ENCODE measurements at places on chromosomes 4 and X. TPM values are rescaled to one million over a fixed set of nuclear protein-coding genes. Genes with fewer than 3 reads are reported as not detected.
A peak's percentile ranks its signal among the peaks of the same experiment; 100 is the strongest.

GRCh38 chrX:46040001-46040400 lies 505.2 kb downstream of the ZNF674 start:
- no peaks in the 10 kb centered on the region for H3K4me1 ChIP-seq
- H3K27me3 ChIP-seq, result no peaks in the 10 kb centered on the region
- no peak for DNase-seq

- no peak for DNase-seq
- peaks cover 10% of the 10 kb centered on the region for H3K4me1 ChIP-seq
- H3K27ac ChIP-seq, result no peak overlapping the region
- no peaks in the 10 kb centered on the region for H3K27me3 ChIP-seq
- no peak overlapping the region for H3K4me3 ChIP-seq
- H3K36me3 ChIP-seq, result no peaks in the 10 kb centered on the region
These were observed 1.1 kb downstream of the PLAC8 start for GRCh38 chr4:83113429-83113786.

DNA sequence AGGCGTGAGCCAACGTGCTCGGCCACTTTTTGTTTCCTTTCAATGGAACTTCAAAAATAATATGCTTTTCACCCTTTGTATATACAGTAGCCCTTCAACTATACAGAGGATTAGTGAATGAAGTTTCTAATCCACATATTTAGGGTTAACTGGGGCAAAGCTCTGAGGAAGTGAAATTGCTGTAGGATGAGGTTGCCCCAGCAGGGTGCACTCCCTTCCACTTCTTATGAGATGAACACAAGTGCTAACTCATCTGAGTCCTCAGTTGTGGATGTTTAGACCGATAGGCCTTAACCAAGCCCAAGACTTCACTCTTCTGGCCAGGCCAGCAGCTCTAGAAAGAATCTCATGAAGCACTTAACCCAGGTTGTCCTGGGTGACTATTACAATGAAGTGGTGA lies 29.1 kb upstream of the CT55 start:
- no peak overlapping the region for H3K27ac ChIP-seq
- H3K27me3 ChIP-seq, result no peaks in the 10 kb centered on the region
- no peaks in the 10 kb centered on the region for H3K36me3 ChIP-seq
- H3K4me1 ChIP-seq, result no peaks in the 10 kb centered on the region

DNA sequence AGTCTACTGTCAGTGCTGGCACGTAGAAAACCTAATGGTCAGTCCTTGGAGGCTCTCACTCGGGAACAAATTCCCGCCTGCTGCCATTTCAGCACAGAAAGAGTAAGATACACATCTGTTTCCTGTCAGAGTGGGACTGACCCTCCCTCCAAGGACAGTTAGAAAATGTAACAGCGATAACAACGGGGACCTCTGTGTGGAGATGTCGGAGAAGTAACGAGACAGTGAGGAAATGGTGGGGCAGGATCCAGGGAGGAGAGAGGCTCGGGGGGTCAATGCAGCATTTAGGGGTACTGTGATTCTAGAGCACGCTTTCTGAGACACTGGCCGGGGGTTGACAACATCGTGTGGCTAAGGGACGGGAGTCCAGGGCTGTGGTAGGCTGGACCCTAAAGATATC lies 36.0 kb upstream of the SORCS2 start:
- DNase-seq, result no peak
- no peak overlapping the region for H3K27ac ChIP-seq
- H3K4me1 ChIP-seq, result peaks cover 12% of the 10 kb centered on the region
- peaks cover 13% of the 10 kb centered on the region for H3K27me3 ChIP-seq
- H3K4me3 ChIP-seq, result no peak overlapping the region

GRCh38 chrX:72048510-72049455 lies 82.9 kb downstream of the RTL5 start:
- H3K27ac ChIP-seq, result no peak overlapping the region
- no peak for DNase-seq
- H3K4me1 ChIP-seq, result peaks cover 22% of the 10 kb centered on the region
- H3K4me3 ChIP-seq, result no peak overlapping the region
- H3K27me3 ChIP-seq, result no peaks in the 10 kb centered on the region

- no peaks in the 10 kb centered on the region for H3K36me3 ChIP-seq
- no peak for DNase-seq
- no peak overlapping the region for H3K4me3 ChIP-seq
- no peaks in the 10 kb centered on the region for H3K4me1 ChIP-seq
These were observed 21.9 kb downstream of the L1CAM start for GRCh38 chrX:153864101-153864500.

Gene FAT1
- 590 TPM for total RNA-seq

Gene TIGD4
- 0.23 TPM for total RNA-seq

DNA sequence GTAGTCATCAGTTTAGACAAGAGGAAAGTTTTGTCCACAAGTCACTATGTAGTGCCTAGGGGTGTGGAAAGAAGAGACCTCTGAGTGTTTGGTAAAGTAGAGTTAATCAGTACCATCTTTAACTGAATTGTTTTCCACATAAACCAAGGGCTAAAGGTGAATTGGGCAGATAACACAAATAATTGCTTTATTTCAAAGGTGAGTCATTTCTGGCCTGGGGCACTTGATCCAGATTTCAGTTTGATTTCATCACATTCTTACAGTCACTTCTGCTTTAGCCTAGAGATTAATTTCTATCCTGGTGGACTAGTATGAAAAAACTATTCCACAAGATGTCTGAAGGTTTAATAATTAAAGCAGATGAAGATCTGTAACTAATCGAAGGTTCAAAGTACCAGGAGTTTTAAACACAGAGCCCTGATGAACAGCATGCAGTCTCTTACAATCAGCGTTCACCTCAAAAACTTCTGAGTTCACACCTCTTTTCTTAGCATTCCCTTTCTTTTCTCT lies 74.5 kb upstream of the BOD1L1 start:
- H3K4me3 ChIP-seq, result no peak overlapping the region
- no peak overlapping the region for H3K27ac ChIP-seq
- H3K36me3 ChIP-seq, result no peaks in the 10 kb centered on the region
- peak; percentile 45 for DNase-seq

DNA sequence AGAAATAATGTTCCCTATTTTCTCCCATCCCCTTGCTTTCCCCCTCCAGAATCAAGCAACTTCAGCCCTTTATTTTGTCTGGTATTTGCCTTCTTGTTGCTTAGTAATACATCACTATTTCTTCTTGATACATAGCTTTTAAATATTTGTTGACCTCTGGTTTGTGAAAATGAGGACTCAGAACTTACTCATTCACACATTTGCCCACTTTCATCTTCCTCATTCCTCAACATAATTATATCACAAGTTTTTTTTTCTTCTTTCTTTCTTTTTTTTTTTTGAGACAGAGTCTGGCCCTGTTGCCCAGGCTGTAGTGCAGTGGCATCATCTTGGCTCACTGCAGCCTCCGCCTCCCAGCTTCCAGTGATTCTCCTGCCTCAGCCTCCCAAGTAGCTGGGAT lies 28.9 kb upstream of the NDUFC1 start:
- H3K4me1 ChIP-seq, result no peaks in the 10 kb centered on the region
- no peaks in the 10 kb centered on the region for H3K27me3 ChIP-seq
- H3K27ac ChIP-seq, result no peak overlapping the region
- peak; percentile 38 for DNase-seq
- H3K36me3 ChIP-seq, result peaks cover 6% of the 10 kb centered on the region

Gene SH3RF1
- 20.8 TPM for total RNA-seq

DNA sequence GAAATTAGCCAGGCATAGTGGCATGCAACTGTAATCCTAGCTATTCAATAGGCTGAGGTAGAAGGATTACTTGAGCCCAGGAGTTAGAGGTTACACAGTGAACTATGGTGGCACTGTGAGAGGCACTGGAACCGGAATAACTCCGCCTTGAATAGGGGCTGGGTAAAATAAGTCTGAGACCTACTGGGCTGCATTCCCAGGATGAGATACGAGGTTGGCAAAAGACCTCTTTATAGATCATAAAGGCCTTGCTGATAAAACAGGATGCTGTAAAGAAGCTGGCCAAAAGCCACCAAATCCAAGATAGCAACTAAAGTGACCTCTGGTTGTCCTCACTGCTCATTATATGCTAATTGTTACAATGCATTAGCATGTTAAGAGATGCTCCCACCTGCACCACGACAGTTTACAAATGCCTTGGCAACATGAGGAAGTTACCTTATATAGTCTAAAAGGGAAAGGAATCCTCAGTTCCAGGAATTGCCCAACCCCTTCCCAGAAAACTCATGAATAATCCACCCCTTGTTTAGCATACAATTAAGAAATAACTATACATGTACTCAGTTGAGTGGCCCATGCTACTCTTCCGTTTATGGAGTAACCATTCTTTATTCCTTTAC lies 88.6 kb downstream of the CENPC start:
- no peaks in the 10 kb centered on the region for H3K4me1 ChIP-seq
- no peaks in the 10 kb centered on the region for H3K27me3 ChIP-seq
- DNase-seq, result no peak
- no peak overlapping the region for H3K27ac ChIP-seq

Gene GIMD1
- total RNA-seq, result not detected

Gene SYNPO2
- total RNA-seq, result 4.7 TPM

Gene VCX3A
- not detected for total RNA-seq

GRCh38 chrX:56729152-56729850 lies at the start of gene NBDY:
Gene NBDY (plus strand): TSS chrX:56729243. CDS start chrX:56729354, 111 bp downstream.
- no peaks in the 10 kb centered on the region for H3K27me3 ChIP-seq
- H3K36me3 ChIP-seq, result no peaks in the 10 kb centered on the region
- H3K27ac ChIP-seq, result peak within 1 kb of the TSS; percentile 77
- no peaks in the 10 kb centered on the region for H3K4me1 ChIP-seq
- DNase-seq, result peak; percentile 31
- peak within 1 kb of the TSS; percentile 87 for H3K4me3 ChIP-seq

DNA sequence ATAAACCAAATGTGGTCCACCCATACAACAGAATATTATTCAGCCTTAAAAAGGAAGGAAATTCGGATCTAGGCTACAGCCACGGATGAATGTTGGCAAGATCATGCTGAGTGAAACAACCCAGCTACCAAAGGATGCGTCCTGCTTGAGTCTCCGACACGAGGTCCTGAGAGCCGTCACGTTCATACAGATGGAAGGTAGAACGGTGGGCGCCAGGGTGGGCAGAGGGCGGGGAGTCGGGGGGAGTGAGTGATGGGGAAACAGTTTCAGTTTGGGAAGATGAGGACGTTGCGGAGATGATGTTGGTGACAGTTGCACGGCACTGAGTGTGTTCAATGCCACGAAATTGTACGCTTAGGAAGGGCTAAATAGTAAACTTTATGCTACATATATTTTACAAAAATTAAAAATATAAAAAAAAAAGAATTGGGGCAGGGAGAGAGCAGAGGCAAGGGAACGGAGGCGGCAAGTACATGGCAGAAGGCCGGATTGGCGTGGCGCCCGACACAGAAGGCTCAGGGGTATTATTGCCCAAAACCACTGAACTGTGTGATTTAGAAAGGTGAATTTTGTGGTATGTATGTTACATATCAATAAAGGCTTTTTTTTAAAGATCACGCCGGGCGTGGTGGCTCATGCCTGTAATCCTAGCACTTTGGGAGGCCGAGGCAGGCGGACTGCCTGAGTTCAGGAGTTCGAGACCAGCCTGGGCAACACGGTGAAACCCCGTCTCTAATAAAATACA lies 14.8 kb upstream of the MXD4 start:
- H3K27me3 ChIP-seq, result peaks cover 2% of the 10 kb centered on the region
- no peaks in the 10 kb centered on the region for H3K36me3 ChIP-seq
- H3K27ac ChIP-seq, result no peak overlapping the region
- no peaks in the 10 kb centered on the region for H3K4me1 ChIP-seq
- H3K4me3 ChIP-seq, result no peak overlapping the region
- no peak for DNase-seq

GRCh38 chr4:109046471-109047201 lies 255.8 kb downstream of the COL25A1 start:
- no peaks in the 10 kb centered on the region for H3K27me3 ChIP-seq
- H3K4me3 ChIP-seq, result no peak overlapping the region
- H3K27ac ChIP-seq, result no peak overlapping the region
- no peaks in the 10 kb centered on the region for H3K36me3 ChIP-seq

Gene AMBN
- total RNA-seq, result not detected

Gene TMEM144
- total RNA-seq, result 5.6 TPM

GRCh38 chrX:49838374-49838773 lies 9.3 kb downstream of the PAGE4 start:
- no peak overlapping the region for H3K27ac ChIP-seq
- no peaks in the 10 kb centered on the region for H3K4me1 ChIP-seq
- no peak overlapping the region for H3K4me3 ChIP-seq
- no peaks in the 10 kb centered on the region for H3K36me3 ChIP-seq
- no peaks in the 10 kb centered on the region for H3K27me3 ChIP-seq

Gene LRIT3
- 0.11 TPM for total RNA-seq

- peak; percentile 92 for DNase-seq
- H3K27me3 ChIP-seq, result no peaks in the 10 kb centered on the region
- no peaks in the 10 kb centered on the region for H3K36me3 ChIP-seq
- H3K4me3 ChIP-seq, result no peak overlapping the region
- H3K4me1 ChIP-seq, result peaks cover 6% of the 10 kb centered on the region
- H3K27ac ChIP-seq, result peak overlapping the region; percentile 15
These were observed 41.0 kb upstream of the JADE1 start for GRCh38 chr4:128768373-128768996.

Gene TCEAL7
- total RNA-seq, result 7.6 TPM

DNA sequence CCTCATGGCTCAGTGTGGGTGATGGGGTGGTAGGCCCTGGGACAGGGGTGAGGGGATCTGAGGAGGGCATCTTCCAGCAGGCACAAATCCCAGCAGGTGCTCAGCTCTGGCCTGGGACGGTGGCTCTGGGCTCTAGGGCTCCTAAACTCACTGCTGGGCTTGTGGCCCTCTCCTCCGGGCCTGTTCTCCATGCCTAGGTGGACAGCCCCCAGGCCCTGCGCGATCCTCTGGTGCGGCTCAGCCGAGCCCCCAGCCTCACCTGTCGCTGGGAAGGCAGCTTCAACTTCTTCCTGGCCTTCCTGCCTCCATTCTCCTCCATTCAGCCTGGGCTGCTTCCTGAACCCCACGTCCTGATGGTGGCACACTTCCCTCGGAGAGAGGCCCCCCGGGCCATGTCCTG lies 19.3 kb upstream of the FGFR3 start:
- no peaks in the 10 kb centered on the region for H3K4me1 ChIP-seq
- no peak overlapping the region for H3K4me3 ChIP-seq
- H3K27me3 ChIP-seq, result no peaks in the 10 kb centered on the region
- H3K27ac ChIP-seq, result no peak overlapping the region

Gene KIAA1210
- total RNA-seq, result not detected

DNA sequence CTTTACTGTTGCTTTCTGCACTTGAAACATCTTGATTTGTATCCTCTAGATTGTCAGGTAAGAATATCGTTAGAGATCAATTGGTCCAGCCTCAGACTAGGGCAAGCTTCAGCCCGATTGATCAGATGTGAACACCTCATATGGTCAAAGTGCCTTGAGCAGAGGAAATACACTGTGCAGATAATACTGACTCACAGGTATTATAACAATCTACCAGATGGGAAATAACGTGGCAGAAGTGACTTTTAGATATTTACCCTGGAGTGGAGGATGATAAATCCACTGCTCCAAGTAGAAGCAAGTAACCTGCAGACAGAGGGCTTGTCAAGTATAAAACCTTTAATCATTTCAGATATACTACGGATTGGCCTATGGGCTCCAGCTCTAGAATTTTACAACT lies 17.9 kb downstream of the VEGFC start:
- H3K4me3 ChIP-seq, result no peak overlapping the region
- H3K27ac ChIP-seq, result no peak overlapping the region
- H3K4me1 ChIP-seq, result peaks cover 20% of the 10 kb centered on the region
- no peak for DNase-seq
